ENCODE measurements at places on chromosomes 6 and 20. TPM values are rescaled to one million over a fixed set of nuclear protein-coding genes. Genes with fewer than 3 reads are reported as not detected.

- no peak overlapping the region for H3K27ac ChIP-seq
- peaks cover 5% of the 10 kb centered on the region for H3K27me3 ChIP-seq
- H3K4me3 ChIP-seq: no peak overlapping the region
- peak; percentile 44 for DNase-seq
- H3K4me1 ChIP-seq: peaks cover 23% of the 10 kb centered on the region
- H3K36me3 ChIP-seq: no peaks in the 10 kb centered on the region
Observed at GRCh38 chr6:14276071-14276470, 158.5 kb downstream of the CD83 start.

- no peak overlapping the region for H3K27ac ChIP-seq
- DNase-seq: no peak
- no peaks in the 10 kb centered on the region for H3K36me3 ChIP-seq
- no peak overlapping the region for H3K4me3 ChIP-seq
- H3K27me3 ChIP-seq: peaks cover 23% of the 10 kb centered on the region
Observed at GRCh38 chr20:7967199-7967844, 27.1 kb upstream of the HAO1 start.

DNA sequence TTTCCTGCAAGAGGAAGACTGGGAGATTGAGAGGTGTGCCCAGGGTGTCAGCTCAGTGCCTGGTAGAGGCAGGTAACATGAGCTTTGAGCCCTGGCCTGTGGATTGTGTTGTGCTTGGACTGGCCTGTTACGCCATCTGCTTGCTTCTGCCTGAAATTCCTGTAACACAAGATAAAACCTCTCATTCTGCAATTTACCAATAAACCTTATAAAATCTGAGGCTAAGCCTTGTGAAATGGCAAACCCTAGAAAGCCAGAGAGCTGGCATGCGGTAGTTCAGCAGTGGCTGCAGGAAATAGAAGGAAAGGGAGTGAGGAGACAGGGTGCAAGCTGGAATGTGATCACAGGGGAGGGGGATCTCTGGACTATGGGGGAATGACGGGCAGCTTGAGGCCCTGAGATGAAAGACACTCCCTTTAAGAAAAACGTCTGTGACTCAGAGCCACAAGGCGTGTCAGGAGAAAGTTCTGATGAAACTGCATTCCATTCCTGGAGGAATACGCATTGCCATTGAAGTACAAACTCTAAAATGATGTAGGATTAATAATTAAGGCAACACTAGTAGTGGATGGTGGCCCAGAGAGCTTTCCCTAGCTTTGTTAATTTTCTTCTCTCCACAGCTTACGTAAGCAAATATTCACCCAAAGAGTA, 26.3 kb upstream of the TFAP2A start:
- H3K27me3 ChIP-seq: no peaks in the 10 kb centered on the region
- H3K36me3 ChIP-seq: no peaks in the 10 kb centered on the region
- peaks cover 12% of the 10 kb centered on the region for H3K4me1 ChIP-seq
- H3K4me3 ChIP-seq: no peak overlapping the region
- DNase-seq: no peak

DNA sequence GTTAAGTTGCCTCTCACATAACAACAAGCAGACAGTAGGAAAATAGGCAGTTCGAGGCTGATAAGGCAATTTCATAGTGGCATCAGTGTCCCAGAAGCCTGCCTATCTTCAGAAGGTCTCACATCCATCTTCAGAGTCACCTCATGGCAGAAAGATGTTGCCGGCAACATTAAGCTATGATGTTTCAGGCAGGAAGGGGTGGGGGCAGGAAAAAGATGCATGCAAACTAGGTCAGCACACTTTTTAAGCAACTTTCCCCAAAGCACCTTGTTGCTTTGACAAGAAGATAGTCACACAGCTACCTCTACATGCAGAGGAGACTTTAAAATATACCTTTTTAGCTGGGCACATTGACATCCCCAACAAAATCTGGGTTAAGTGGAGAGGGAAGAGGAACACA, 43.2 kb upstream of the SMIM8 start:
- no peak overlapping the region for H3K4me3 ChIP-seq
- H3K4me1 ChIP-seq: no peaks in the 10 kb centered on the region
- DNase-seq: no peak
- H3K27ac ChIP-seq: no peak overlapping the region

- H3K27ac ChIP-seq: no peak overlapping the region
- DNase-seq: no peak
- H3K36me3 ChIP-seq: no peaks in the 10 kb centered on the region
- H3K4me3 ChIP-seq: no peak overlapping the region
- H3K27me3 ChIP-seq: no peaks in the 10 kb centered on the region
Observed at GRCh38 chr20:23097636-23098580, 11.8 kb upstream of the CD93 start.

DNA sequence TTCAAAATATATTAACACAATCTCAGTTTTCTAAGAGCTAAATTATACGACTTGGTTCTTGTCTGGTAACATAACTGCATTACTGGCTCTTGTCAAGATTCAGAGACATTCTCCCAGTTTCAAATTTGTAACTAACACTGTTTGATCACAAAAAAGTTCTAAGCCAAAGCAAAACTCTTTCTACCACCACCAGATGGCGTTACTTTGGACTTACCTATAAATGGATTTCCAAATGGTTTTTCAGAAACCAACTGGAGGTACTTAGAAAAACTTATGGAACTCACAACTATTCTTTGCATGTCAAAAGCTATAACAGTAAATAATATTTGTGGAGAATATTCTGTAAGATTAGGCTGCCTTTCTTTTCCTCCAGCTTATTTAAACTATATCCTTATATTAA, 34.2 kb upstream of the GFRAL start:
- DNase-seq: no peak
- no peak overlapping the region for H3K4me3 ChIP-seq
- no peaks in the 10 kb centered on the region for H3K36me3 ChIP-seq
- H3K27ac ChIP-seq: no peak overlapping the region
- H3K4me1 ChIP-seq: no peaks in the 10 kb centered on the region

- peaks cover 56% of the 10 kb centered on the region for H3K36me3 ChIP-seq
- H3K4me3 ChIP-seq: no peak overlapping the region
- no peak overlapping the region for H3K27ac ChIP-seq
Observed at GRCh38 chr6:167917551-167918154, 79.8 kb upstream of the KIF25 start.

DNA sequence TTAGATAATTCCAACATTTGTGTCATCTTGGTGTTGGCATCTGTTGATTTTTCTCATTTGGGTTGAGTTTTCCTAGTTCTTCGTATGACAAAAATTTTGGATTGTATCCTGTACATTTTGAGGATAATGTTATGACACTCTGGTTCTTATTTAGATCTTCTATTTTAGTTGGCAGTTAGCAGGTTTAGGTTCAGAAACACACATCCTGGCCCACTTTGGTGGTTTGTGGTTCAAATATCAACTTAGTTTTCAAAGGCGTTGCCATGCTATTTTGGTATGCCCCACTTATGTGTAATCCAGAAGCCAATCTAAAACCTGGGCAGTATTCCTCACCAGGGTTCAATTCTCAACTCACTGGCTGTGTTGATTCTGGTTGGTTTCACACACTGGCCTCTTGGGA, 68.2 kb downstream of the NOX3 start:
- H3K4me1 ChIP-seq: no peaks in the 10 kb centered on the region
- H3K27ac ChIP-seq: no peak overlapping the region
- H3K27me3 ChIP-seq: no peaks in the 10 kb centered on the region
- no peaks in the 10 kb centered on the region for H3K36me3 ChIP-seq
- no peak for DNase-seq

DNA sequence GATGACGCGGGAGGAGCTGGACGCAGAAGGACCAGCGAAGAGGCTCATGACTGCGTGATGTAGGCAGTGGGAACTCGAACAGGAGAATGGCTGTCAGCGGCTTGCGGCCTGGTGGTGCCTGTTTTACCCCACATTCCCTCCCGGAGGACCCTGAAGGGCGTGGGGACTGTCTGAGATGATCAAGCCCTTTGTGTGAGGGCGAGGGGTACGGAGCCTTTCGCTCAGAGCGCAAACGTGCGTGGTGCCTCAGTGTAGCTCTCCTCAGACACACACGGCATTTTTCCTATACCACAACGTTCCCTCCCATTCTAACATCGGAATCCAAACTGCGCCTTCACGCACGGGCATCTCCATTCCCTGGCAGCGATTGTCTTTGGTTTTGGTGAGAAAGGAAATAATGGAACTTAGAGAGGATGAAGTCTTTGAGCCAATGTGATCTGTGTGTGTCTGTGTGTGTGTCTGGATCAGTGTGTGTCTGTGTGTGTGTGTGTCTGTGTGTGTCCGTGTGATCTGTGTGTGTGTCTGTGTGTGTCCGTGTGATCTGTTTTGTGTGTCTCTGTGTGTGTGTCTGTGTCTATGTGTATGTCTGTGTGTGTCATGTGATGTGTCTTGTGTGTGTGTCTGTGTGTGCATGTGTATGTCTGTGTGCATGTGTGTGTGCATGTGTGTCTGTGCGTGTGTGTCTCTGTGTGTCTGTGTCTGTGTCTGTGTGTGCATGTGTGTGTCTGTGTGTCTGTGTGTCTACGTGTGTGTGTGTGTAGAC, 5.3 kb downstream of the PTK6 start:
- H3K4me3 ChIP-seq: no peak overlapping the region
- H3K27me3 ChIP-seq: no peaks in the 10 kb centered on the region
- no peak overlapping the region for H3K27ac ChIP-seq
- H3K36me3 ChIP-seq: no peaks in the 10 kb centered on the region

GRCh38 chr6:84976526-84977362, 212.3 kb upstream of the TBX18 start:
- H3K36me3 ChIP-seq: no peaks in the 10 kb centered on the region
- no peak overlapping the region for H3K27ac ChIP-seq
- H3K27me3 ChIP-seq: peaks cover 4% of the 10 kb centered on the region
- no peak for DNase-seq
- no peaks in the 10 kb centered on the region for H3K4me1 ChIP-seq

DNA sequence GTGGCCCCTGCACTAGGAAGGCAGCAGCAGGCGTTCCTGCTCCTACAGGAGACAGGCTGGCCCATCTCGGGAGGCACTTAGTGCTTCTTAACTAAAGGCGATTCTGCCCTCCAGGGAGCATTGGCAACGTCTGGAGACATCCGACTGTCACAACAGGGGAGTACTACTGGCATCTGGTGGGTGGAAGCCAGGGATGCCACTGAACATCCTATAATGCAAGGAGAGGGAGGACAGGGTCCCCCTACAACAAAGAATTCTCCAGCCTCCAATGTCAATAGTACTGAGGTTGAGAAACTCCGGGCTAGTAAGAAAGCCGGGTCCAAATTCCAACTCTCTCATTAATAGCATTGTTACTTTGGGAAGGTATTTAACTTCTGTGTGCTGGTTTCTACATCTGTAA, 119.4 kb upstream of the ARMC2 start:
- no peak overlapping the region for H3K27ac ChIP-seq
- H3K4me1 ChIP-seq: peaks cover 12% of the 10 kb centered on the region
- no peaks in the 10 kb centered on the region for H3K36me3 ChIP-seq
- DNase-seq: no peak
- no peaks in the 10 kb centered on the region for H3K27me3 ChIP-seq
- H3K4me3 ChIP-seq: no peak overlapping the region

GRCh38 chr6:2937627-2938003, 33.8 kb downstream of the SERPINB6 start:
- no peak overlapping the region for H3K27ac ChIP-seq
- H3K4me1 ChIP-seq: no peaks in the 10 kb centered on the region
- no peaks in the 10 kb centered on the region for H3K36me3 ChIP-seq

- no peaks in the 10 kb centered on the region for H3K36me3 ChIP-seq
- no peaks in the 10 kb centered on the region for H3K27me3 ChIP-seq
- H3K27ac ChIP-seq: no peak overlapping the region
- no peak for DNase-seq
Observed at GRCh38 chr6:120248451-120248850, 898.9 kb upstream of the MAN1A1 start.

- no peak for DNase-seq
- no peak overlapping the region for H3K4me3 ChIP-seq
- H3K27me3 ChIP-seq: no peaks in the 10 kb centered on the region
- H3K36me3 ChIP-seq: no peaks in the 10 kb centered on the region
- no peak overlapping the region for H3K27ac ChIP-seq
Observed at GRCh38 chr6:125220712-125221111, 67.1 kb downstream of the TPD52L1 start.

DNA sequence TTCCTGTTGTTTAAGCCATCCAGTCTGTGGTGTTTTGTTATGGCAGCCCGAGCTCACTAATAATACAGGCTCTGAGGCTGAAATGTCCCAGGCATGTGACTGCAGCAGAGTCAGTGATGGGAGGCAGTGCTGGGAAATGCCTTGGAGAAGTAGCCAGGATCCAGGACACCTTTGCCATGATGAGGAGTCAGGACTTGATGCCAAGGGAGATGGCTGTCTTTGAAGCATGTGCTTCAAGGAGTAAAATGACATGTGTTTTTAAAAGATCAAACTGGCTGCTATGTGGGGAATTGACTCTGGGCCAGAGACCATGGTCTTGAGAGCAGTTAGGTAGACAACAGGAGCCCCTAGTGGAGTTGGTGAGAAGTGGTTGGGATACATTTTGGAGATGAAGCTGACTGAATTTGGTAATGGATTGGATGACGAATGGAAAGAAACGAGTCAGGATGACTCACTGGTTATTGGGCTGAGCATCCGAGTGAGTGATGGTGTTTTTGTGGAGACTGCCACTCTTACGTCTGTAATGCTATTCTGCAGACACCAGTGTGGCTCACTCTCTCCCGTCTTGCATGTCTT, 322.2 kb downstream of the PLCB1 start:
- DNase-seq: no peak
- H3K27ac ChIP-seq: no peak overlapping the region
- peaks cover 6% of the 10 kb centered on the region for H3K4me1 ChIP-seq
- no peaks in the 10 kb centered on the region for H3K36me3 ChIP-seq
- no peaks in the 10 kb centered on the region for H3K27me3 ChIP-seq

GRCh38 chr6:113306552-113307145, 550.5 kb upstream of the MARCKS start:
- no peak overlapping the region for H3K27ac ChIP-seq
- H3K36me3 ChIP-seq: peaks cover 2% of the 10 kb centered on the region
- no peak overlapping the region for H3K4me3 ChIP-seq

DNA sequence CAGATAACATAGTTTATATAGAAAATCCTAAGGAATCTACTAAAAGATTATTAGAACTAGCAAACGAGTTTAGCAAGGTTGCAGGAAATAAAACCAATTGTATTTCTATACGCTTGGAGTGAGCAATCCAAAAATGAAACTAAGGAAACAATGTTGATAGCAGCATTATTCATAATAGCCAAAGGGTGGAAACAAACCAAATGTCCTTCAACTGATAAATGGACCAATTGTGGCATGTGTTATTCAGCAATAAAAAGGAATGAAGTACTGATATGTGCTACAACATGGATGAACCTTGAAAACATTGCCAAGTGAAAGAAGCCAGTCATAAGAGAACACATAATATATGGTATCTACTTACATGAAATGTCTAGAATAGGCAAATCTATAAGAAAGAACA, 101.0 kb upstream of the VSTM2L start:
- no peak for DNase-seq
- no peaks in the 10 kb centered on the region for H3K27me3 ChIP-seq
- H3K4me1 ChIP-seq: peaks cover 10% of the 10 kb centered on the region

- peaks cover 28% of the 10 kb centered on the region for H3K4me1 ChIP-seq
- no peak overlapping the region for H3K27ac ChIP-seq
- peaks cover 14% of the 10 kb centered on the region for H3K27me3 ChIP-seq
- DNase-seq: no peak
- H3K36me3 ChIP-seq: peaks cover 5% of the 10 kb centered on the region
- H3K4me3 ChIP-seq: no peak overlapping the region
Observed at GRCh38 chr20:25032478-25033264, 25.3 kb downstream of the ACSS1 start.

- no peaks in the 10 kb centered on the region for H3K27me3 ChIP-seq
- DNase-seq: no peak
Observed at GRCh38 chr6:111461860-111462259, 21.2 kb downstream of the REV3L start.

- peaks cover 6% of the 10 kb centered on the region for H3K4me1 ChIP-seq
Observed at GRCh38 chr6:127768223-127768622, 132.6 kb downstream of the THEMIS start.

WFDC12 gene
- total RNA-seq: not detected

CCM2L gene
- total RNA-seq: not detected

THBS2 gene
- 687 TPM for total RNA-seq

WFDC8 gene
- not detected for total RNA-seq

MAP7 gene
- 0.38 TPM for total RNA-seq

TBXT gene
- total RNA-seq: not detected
